ENCODE measurements at places on chromosomes 7 and 10.

GRCh38 chr7:80918399-80918798, 452 bp downstream of the SEMA3C start:
- DNase-seq = no peak

DNA sequence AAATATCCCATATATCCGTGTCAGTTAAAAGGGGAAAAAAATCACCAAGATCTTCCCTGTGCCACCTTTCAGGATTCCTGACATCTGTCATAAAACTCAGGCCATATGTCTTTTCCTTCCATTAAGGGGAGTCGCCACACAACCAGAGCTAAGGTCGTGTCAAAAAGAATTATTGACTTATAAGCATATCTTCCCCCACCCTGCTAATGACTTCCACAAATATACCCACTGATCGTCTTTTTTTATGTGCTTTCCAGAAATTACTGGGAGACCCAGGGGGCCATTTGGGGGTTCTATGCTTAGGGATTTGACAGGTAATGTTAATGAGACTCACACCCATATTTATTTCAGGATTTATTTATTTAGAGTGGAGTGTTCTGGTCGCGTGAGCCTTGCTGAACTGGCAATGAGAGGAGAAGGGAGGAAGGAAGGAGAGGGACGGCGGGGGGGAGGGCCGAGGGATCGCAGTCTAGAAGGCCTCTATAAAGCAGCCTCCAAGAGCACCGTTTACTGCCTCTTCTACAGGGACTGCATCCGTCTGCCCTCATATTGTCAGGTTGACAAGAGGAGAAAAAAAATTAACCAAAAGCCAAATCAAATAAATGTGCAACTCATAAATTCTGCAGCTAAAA, 135.7 kb upstream of the MGMT start:
- DNase-seq = no peak

DNA sequence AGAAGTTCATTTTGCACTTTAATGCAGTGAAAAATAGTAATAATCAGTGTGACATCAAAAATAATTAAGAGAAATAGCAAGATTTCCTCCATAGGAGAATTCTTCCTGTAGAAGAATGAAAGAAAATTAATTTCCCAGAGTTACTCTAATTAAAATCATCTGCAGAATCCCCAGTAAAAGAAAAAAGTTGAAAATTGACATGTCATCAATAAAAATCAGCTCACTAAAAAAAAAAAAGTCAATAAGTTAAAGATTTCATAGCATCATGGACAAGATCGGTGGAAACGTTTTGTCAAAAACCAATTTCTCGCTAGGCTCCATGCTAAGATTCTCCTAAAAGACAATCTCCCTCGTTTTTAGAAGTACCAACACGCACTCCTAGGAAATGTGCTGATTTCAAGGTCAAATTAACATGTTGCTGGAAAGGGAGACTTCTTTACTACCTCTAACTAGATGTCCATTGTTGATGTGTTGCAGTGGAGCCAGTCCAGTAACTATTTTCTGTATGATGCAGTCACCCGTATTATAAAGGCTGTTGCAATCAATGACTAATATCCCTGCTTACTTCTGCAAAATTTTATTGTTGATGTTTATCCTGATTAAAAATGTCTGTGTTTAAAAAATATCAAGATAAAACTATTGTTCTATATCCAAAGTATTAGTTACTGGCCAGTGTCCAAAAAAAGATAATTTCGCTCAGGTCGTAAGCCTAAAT, 591.9 kb upstream of the MGMT start:
- no peak for DNase-seq

GRCh38 chr10:126264102-126265018, 123.9 kb downstream of the ADAM12 start:
- DNase-seq = no peak

DNA sequence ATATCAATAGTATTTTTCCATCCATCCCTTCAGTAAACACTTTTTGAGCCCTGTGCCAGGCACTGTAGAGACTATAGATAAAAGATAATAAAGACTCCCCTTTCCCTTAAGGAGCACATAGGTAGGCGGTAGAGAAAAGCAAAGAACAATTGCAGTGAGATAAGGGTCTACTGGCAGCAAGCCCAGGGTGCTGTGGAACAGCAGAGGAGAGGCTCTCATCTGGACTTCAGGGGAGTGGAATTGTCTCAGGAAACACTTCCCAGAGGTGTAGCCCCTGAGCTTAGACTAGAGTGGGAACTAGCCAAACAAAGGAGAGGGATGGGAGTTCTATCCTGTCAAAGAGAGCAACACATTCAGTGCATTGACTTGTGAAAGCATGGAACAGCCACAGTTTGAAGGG, 102.0 kb downstream of the NRF1 start:
- DNase-seq = no peak

DNA sequence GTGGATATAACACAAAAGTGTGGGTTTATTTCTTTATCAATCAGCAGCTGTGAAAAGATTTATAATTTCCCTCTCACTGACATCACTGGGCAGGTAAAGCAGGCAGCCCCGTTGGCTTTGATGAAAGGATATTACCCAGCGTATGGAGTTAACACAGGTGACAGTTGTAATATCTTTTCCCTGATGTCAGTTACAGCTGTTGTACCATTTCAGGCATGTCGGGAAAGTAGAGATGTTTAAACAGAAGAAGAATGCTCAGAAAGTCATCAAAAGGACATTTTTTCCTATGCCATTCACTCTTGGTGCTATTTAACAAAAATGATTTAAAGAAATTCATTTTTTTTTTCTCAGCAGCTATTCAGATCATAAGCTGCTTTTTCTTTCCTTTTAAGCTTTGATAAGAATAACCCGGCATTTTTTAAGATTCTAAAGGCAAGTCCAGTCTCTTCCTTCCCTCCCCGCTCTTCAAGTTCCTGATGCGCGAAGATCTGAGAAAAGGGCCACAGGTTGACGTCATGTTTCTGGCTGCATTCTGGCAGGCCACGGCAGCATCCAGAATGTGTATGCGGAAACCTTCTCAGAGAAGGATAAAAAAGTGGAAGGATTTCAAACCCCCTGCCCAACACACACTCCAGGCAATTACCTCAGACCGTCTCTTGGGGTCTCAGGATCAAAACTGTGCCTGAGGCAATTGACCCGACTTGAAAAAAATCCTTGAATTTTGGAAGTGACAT, 32.5 kb upstream of the ADAM12 start:
- DNase-seq = no peak

DNA sequence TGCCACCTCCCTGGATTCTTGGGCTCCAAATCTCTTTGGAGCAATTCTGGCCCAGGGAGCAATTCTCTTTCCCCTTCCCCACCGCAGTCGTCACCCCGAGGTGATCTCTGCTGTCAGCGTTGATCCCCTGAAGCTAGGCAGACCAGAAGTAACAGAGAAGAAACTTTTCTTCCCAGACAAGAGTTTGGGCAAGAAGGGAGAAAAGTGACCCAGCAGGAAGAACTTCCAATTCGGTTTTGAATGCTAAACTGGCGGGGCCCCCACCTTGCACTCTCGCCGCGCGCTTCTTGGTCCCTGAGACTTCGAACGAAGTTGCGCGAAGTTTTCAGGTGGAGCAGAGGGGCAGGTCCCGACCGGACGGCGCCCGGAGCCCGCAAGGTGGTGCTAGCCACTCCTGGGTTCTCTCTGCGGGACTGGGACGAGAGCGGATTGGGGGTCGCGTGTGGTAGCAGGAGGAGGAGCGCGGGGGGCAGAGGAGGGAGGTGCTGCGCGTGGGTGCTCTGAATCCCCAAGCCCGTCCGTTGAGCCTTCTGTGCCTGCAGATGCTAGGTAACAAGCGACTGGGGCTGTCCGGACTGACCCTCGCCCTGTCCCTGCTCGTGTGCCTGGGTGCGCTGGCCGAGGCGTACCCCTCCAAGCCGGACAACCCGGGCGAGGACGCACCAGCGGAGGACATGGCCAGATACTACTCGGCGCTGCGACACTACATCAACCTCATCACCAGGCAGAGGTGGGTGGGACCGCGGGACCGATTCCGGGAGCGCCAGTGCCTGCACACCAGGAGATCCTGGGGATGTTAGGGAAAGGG, 913 bp downstream of the NPY start:
- no peak for DNase-seq

GRCh38 chr10:71092812-71093401, 119.5 kb upstream of the UNC5B start:
- DNase-seq = no peak

DNA sequence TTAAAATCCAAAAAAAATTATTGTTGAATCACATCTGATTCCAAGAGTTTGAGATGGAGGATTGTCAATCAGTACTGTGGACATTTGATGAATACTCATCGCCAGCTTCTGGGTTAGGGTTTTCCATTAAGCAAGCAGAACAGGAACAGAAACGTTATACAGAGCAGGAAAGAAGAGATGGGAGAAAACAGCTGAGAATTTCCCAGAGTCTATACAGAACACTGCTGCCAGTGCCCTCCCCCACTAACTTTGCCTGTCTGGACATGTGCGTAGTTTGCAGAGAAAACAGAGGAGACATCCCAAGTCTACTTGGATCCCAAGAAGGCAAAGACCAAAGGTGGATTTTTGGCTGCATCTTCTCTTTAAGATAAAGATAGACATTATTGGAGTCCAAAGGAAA, 19.0 kb downstream of the C10orf90 start:
- no peak for DNase-seq

- no peak for DNase-seq
These were observed 15.6 kb upstream of the PLEKHS1 start for GRCh38 chr10:113735913-113736312.

- DNase-seq = no peak
These were observed 7.0 kb upstream of the EVX1 start for GRCh38 chr7:27235387-27236311.

DNA sequence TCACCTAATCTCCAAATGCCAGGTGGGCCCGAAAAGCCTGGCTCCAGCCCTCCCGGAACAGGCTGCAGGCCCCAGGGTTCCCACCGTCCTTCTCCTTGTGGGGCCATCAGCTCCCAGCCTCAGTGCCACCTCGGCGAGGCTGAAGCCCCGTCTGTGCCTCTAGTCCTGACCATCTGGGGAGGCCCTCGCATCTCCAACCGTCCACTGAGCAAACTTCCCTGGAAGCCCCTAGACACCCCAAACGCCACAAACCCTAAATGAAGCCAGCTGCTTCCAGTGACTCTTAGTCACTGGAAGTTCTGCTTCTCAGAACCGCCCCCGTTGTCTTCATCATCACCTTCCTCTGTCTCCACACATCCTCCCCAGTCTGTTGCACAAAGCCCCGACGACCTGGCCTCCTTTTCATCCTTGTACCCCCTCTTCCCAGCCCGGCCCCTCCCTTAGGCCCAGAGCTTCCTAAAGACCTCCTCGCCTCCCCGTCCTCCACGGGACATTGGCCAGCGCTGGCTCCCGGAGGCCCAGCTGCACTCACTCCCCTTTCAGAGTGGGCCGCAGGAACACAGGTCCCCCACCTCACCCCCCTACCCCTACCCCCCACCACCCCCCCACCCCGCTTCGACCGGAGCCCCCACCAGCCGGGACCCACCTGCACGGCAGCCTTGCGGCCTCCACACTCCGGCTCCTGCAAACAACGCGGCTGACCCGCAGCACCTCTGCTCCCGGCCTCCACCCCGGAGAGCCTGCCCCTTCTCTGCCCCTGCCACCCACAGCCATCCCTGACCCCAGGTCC, 1.1 kb upstream of the DIP2C start:
- DNase-seq = no peak

DNA sequence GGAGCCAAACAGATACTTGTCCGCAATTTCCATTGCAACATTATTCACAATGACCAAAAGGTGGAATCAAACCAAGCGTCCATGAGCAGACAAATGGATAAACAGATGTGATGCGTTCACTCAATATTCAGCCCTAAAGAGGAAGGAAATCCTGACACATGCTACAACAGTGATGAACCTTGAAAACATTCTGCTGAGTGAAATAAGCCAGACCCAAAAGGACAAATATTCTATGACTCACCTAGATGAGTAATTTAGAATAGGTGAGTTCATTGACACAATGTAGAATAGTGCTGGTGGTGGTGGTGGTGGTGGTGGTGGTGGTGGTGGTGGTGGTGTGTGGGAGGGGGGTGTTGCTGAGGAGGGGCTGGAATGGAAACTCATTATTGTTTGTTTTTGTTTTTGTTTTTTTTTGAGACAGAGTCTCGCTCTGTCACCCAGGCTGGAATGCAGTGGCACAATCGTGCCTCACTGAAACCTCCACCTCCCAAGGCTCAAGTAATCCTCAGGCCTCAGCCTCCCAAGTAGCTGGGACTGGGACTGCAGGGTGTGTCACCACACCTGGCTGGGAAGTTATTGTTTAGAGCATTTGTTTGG, 28.6 kb downstream of the SMKR1 start:
- no peak for DNase-seq

DNA sequence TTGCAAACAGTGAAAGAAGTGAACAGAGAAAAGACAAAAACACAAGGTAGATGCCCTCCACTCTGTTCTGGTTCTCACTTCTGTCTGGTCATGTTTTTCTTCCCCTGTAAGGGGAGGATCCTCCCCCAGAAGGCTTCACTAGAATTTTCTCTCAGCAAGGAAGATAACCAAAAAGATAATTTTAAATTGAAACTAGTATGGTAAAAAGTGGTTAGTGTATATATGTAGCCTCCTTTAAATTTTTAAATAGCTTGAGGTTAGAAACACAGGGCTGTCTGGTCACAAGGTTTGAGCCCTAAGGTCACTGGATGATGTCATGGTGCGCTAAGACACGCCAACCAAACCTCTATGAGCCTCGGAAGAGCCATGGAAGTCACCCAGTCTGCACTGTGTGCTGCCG, 5.6 kb upstream of the PKD1L1 start:
- DNase-seq = no peak

DNA sequence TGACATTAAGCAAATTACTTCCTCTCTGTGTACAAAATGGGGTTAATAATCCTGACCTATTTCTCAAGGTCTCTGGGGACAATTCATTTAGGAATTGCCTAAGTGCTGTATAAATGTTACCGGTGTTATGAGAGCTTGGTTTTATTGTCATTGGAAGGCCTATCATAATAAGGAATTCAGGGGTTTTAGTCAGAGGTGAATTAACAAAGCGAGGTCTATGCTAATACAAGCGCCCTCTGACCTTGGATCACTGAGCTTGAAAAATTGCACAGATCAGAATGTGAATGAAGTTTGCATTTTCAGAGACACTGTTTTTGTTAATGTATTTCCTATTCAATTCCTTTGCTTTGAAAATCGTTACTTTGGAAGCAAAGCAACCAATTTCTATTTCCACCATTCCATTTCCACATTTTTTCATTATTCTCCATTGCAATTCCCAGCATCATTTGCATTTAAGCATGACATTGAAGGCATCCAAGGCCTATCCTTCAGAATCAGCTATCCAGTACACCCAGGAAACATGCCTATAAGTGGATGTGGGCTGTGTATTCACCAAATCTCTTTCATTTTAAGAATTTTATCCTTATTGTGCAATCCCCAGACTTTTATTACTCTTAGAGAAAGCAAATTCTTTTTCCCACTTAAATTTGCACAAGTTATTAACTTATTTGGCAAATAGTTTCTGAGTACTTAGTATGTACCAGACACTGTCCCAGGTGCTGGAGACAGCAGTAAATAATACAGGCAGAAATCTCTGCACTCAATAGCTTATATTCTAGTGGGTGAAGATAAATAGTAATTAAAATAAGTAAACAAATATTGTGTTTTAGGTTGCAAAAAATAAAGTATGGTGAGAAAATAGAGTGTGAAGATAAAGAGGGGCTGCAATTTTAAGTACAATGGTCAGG, 133.1 kb downstream of the NRCAM start:
- no peak for DNase-seq

- DNase-seq = no peak
These were observed 26.5 kb downstream of the ASNS start for GRCh38 chr7:97845622-97846203.

Measured in left renal pelvis (tissue), 4 donors.